Stimulated activated CD8-positive, alpha-beta memory T cell treated with anti-CD3 and anti-CD28 coated beads, Interleukin-7, amount 100 ng/mL, for 1 hour (primary cell): ENCODE measurements at places on chromosomes 16 and 17.

DNA sequence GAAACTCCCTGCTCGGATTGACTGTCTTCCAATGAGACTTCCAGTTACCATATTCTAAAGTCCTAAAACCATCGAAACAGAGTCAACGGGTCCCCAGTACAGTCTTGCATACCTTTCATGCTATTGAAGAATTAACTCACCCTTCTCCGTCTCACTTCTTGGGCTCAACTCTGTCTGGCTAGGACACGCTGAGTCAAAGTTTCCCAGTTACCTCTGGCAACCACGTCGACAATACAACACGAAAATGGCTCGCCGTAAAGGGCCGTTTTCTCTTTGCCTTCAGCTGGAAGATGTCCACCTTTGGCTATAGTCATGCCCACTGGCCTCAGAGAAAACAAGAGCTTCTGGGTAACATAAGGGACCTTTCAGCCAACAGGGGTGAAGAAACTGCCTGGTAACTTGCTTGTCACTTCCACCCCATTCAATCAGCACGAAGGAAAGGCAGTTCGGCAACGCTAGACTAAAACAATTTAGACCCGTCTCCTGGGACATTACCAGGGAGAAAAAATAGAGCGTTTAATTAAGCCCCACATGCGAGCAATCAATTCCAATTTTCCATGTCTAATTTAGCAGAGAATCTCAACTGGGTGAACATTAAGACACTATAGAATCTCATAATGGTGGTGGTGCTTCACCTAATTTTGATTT, 21.5 kb downstream of the KCNG4 start:
- no peak for DNase-seq

DNA sequence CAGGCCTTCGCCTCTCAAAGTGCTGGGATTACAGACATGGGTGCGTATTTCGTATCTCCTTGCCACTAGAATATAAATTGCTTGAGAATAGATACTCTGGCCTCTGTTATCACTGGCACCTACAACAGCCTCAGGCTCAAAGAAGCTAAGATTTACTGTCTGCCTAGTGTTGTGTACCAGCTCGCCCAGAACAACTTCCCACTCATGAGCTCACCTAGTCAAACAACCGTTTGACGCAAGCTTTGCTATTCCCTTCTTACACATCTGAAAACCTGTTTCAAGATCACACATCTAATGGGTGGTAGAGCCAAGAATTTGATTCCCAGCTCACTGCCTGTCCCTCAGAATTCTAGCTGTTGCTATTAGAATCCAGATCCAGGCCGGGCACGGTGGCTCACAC, 24.4 kb downstream of the MIS12 start:
- no peak for DNase-seq

DNA sequence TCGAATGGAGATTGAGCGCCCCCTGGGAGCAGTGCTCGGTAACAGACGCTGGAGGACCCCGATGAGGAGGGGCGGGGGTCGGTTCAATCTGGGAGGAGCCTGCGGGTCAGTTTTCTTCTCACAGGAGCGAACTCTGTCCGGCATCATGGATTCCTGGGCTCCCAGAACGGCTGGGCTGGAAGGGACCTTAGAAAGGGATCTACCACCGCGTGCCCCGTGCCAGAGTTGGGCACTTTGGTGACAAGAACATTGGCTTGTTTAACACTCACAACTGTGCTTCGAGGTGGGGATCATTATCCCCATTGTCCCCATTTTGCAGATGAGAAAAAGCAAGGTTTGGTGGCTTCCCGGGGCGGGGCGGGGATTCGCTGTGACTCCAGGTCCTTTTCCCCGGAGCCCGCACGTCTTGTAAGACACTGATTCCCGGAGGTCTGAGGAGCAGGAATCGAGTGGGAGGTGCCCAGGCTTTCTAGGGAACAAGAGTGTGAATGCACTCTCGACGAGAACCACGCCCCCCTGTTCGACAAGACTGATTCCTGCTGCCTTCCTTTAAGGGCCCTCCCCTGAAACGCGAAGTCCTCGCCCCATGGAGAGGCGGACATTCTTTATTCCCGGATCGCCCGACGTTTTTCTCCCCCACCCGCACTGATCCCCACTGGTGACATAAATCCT, 1.5 kb upstream of the FBXL19 start:
- DNase-seq = peak; percentile 71

GRCh38 chr17:16484445-16485175, 7.4 kb downstream of the LRRC75A start:
- DNase-seq = no peak

DNA sequence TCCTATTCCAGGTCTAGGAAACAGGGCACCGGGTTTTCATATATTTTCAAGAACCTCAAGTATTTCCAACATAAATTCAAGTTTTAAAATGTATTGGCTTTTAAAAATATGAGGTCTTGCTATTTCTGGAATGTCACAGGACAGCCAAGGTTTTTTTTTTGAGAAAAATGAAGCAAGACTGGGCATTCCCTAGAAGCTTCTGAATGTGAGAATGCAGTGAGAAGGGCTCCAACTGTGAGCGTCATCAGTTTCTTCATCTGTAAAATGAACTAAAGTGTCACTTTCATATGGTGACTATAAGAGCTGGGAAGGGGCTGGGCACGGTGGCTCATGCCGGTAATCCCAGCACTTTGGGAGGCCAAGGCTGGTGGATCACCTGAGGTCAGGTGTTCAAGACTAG, 455.8 kb upstream of the MAF start:
- no peak for DNase-seq

DNA sequence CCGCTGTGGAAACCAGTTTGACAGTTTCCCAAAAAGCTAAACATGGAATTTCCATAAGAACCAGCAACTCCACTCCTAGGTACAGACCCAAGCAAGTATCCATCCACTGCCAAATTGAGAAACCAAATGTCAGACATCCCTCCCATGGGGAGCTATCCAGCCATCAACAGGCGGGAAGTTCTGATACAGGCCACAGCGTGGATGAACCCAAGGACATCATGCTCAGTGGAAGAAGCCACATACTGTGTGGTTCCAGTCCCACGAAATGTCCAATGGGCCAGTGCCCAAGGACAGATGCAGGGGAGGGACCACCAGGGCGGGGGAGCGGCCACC, 12.6 kb upstream of the BAIAP2 start:
- no peak for DNase-seq

GRCh38 chr16:50991436-50991835, 159.6 kb downstream of the SALL1 start:
- no peak for DNase-seq

GRCh38 chr17:57357830-57358430, 101.6 kb downstream of the MSI2 start:
- no peak for DNase-seq

- no peak for DNase-seq
These were observed 63.3 kb downstream of the HAPSTR1 start for GRCh38 chr16:9154567-9155410.
